Fibroblast of the aortic adventitia (primary cell): ENCODE measurements at places on chromosomes 5 and 9. TPM values are rescaled to one million over a fixed set of nuclear protein-coding genes. Genes with fewer than 3 reads are reported as not detected.

DNA sequence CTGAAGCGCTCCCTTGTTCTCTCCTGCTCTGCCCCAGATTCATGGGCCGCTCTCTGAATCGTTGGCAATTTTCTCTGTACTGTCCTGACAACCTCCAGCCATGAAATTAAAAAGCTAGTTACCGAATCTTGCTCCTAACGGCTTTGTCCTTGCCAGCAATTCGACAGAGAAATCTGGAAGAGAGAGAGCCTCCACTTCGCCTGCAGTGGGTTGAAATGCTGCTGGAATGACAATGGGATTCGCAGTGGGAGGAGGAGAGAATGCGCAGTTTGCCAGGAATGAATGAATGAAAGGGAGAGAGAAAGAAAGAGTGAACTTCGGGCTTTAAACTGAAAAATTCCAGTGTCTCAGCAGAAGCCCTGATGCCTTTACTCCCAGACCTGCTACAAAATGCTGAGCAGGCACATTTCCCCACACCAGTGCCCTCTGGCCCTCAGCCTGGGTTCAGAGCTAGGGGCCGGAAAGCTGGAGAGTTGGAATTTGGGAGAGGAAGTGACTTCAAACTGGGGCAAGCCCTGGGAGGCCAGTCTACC, 11.5 kb upstream of the BOD1 start:
- no peak for DNase-seq

THBS4 gene
- total RNA-seq, result 0.90 and 1.5 TPM in 2 replicates

GRCh38 chr5:72153551-72153950, 46.3 kb downstream of the MAP1B start:
- no peak for DNase-seq

AJM1 gene
- 1.1 and 1.3 TPM in 2 replicates for total RNA-seq

- DNase-seq, result peak; percentile 91
Measured at GRCh38 chr9:70587201-70587600, 172.7 kb upstream of the KLF9 start.

HAND1 gene
- not detected in 2 replicates for total RNA-seq

- DNase-seq, result no peak
Measured at GRCh38 chr9:105038051-105038450, 110.1 kb upstream of the ABCA1 start.

ZNG1A gene
- total RNA-seq, result 32.5 and 39.2 TPM in 2 replicates

DNA sequence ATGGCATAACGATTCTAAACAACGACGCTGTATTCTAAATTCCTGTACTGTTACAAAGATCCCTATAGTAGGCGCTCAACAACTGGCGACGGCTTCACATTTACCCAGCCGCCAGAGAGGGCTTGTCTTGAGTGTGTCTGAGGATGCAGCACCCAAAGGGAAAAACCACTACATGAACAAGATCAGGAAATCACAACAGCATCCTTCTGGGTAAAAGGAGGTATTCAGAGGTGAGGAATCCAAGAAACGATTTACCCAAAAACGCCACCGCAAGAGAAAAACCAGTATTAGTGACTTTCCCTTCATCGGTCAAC, 711 bp downstream of the TTC33 start:
- DNase-seq, result peak; percentile 83

DNA sequence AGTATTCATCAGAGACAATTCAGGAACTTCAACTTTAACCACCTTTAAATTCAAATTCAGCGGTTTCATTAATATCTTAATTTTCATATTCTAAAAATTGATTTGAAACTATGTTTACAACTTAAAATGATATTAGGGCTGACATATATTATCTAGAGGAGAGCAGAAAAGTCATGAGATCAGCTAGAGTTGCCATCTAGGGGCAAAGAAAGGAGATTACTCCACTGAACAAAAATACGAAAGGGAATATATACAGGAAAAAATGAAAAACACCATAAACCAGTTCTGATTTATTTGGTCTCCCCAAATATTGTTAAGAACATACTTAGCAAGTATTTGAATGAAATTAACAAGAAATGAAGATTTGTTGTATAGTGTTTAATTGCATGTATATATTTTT, 946.3 kb downstream of the DTWD2 start:
- DNase-seq, result no peak

DNA sequence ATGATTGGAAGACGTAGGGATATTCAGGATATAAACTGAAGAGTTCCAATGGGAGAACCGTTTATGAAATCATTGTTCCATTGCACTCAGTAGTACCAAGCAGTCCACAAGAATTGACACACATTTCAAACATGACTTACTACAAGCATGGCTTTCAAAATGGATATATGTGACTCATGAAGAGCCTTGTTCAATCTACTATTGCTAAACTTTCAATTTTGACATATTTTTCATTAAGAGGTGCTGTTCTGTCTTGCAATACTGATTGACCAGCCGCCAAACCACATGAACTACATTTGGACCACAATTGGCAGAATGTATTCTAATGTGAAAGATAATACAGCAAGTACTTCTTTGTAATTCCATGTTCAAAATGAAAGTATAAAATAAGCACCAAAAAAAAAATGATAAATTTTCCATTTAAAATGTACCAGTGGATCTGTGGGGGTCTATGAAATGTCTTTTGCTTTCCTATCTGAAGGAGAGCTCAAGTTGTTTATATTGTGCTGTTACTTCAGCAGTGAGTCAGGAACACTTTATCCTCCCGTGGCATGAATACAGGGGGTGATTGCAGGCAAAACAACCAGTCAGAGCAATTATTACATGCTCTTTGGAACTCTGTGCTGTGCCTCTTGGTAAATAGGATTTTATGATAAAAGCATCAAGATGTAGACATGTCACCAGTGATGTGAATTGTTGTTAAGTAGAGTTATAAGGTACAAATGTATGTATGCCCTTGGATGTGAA, 366.0 kb downstream of the ARRDC3 start:
- no peak for DNase-seq

UBE2R2 gene
- 21.1 and 21.7 TPM in 2 replicates for total RNA-seq

DNA sequence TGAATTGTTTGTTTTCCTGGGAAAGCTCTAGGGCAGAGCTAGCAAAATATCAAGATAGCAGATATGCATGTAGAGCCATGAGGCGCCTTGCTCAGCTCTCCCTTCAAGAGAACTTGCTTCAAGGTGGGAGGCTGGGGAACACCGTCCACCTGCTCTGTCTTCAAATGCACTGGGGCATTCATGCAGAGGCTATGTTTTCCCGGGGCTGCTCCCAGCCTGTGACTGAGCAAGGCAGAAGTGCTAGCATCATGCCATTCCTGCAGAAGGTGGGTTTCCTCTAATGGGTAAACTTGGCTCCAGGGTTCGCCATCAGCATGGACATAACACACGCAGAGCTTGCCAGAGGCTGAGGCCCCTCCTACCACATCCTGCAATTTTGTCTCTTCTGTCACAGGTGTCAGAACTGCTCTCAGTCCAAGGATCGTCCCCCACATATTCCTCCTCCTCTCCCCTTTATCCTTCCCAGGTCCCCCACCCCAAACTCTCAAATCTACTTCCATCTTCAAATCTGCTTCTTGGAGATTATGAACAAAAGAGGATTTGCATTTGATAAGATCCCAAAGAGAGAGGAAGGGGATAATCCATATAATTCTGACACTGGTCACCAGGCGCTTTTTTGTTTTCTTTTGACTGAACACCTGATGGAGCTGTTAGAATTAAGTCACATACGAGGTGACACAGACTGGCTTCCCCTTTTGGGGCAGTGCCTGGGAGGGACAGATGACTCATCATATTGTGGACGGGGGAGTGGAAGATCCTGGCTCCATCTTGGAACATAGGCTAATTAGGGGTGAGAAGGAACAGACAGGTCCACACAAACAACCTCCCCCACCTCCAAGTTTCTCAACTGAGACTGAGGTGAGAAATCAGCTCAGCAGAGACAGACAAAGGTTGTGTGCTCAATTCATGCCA, 85.0 kb upstream of the TAF11L2 start:
- no peak for DNase-seq

DNA sequence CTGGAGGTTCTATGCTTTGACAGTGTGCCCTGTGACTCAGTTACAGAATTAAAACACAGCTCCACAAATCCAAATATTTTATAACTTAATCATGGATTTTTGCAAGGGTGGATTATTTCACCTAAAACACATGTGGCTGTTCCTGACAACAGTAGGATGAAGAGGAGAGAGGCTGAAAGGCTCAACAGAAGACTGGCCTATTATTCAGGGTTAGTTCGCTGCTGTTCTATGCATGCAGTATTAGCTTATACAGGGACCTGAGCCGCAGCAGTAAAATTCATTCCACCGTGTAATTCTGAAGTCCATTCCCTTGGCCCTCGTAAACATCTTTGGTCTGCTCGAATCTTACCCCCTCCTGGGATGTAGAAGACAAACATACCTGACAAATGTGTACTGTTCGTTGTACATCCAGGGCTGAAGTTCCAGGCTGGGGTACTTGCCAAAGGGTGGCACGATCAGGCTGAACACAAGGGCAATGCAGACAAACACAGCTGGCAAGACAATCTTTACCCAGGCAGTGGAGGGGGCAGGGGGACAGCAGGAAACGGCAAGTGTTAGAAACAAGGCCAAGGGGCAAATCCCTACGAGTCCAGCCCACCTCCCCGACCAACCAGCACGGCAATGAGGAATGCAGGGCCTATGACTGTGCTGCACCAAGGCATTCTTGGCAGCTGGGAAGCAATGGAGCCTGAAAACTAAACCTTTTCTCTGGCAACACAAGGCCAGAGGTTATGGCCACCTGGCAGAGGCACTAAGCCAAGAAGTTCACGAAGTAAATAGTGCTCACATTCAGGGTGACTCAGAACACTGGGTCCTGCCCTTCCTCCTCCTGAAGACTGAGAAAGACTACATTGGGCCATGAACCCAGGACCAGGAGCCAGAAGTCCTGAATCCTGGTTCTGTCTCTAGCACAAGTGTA, 46.8 kb downstream of the NIPSNAP3B start:
- DNase-seq, result peak; percentile 22

LCN15 gene
- total RNA-seq, result not detected in 2 replicates

DNA sequence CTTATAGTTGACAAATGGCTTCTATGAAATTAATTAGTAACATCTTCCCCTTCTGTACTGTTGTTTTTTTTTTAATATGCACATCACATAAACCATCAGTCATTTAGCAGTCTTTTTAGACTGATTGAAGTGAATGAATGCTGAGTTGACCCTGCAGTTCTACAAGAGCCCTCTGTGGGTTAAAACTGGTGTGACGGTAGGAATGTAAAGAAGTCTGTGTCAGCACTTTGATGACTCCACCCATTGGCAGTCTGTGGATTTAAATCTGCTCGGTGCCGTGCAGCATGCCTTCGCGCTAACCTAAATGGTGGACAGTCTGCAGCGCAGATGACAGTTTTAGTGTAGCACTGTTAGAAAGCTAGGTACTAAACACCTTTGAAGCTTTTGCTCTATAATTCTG, 3.1 kb downstream of the GTF3C4 start:
- DNase-seq, result peak; percentile 59

ADCY2 gene
- total RNA-seq, result under 0.01 and 0.09 TPM in 2 replicates

GRCh38 chr9:110146373-110146772, 61.6 kb downstream of the C9orf152 start:
- no peak for DNase-seq

DNA sequence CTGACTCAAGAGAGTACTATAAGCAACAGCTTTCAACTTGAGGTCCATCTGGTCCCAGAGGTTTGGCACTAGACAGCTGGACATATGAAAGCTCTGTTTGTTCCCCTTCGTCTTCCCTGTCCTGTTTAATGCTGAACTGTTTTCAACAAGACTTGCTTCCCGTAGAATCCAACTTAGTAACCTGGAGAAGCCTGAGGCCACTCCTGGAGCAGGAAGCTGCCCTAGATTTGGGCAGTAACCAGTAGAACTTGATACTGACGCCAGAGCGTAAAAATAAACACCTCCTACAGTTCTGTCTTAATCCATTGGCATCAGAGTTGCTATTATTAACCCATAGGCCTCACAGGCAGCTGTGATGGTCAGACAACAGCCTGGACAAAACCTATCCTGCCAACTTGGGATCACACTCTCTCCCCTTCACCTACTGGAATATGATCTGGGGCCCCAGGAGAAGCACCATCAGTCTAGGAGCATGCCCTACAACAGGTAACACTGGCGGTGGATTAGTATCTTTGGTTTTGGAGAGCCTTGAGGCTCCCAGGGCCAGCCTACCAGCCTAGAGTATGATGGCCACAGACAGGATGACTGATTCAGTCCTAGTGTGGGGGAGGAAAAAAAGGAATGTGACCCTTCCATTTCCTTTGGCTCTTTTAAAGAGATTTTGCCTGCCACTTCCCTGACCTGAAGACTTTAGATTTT, 29.2 kb downstream of the RUSC2 start:
- peak; percentile 73 for DNase-seq

GRCh38 chr9:126442636-126443035, 116.0 kb downstream of the MVB12B start:
- DNase-seq, result no peak

DNA sequence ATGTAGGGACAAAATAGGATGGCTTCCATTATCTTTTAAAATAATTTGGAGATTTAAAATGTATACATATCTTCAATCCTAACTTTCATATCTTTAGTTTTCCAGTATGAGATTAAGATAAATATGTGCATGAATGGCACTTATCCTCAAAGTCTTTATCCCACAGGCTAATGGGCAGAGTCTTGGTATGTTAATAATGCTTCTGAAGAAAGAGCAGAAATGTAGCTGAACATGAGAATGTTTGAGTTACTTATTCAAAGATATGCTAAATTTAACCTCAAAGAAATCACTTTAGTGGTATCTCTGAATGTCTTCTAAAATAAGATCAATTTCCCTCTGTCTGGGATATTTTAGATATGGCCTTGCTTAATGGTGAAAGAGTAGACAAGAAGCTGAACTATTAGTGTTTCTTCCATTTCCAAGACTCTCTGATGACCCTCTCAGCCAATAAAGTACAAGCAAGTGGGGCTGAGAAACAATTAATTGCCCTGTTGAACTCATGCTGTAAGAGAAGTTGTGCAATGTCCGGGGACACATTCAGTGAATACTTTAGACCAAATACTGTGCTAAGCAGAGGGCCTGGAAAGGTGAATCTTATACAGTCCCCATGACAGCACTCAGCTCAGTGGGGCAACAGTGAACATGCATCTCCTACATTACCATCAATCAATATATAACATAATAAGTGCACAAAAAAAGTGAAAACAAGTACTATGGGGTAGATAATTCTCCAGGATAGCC, 50.0 kb upstream of the ADAMTSL1 start:
- DNase-seq, result no peak

SLC27A6 gene
- not detected in 2 replicates for total RNA-seq

DNA sequence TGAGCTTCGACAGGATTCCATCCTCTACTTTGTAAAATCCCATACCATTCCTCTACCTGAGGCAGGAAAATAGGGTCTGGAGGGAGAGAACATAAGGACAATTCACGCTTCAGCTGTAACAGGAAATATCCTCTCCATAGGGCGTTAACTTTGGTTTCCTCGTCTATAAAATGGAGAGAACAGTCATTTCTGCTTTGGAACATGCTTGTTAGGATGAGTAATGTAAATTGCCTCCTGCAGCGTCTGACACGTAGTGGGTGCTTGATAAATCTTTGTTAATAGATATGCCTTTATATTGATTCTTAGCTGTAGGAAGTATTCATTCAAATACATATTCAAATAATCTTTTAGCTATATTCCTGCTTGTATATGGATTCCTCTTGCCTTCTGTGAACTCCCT, 711 bp upstream of the SUB1 start:
- no peak for DNase-seq

DYNC2I2 gene
- total RNA-seq, result 42.8 and 65.7 TPM in 2 replicates

GRCh38 chr9:97525451-97525850, 24.0 kb downstream of the TMOD1 start:
- no peak for DNase-seq
